T-cell (primary cell): ENCODE measurements at places on chromosomes 1 and 21.
A peak's percentile ranks its signal among the peaks of the same experiment; 100 is the strongest.

GRCh38 chr1:155833665-155834295 lies 23.2 kb downstream of the GON4L start:
- no peak for DNase-seq

GRCh38 chr1:10835822-10836421 lies 39.5 kb upstream of the CASZ1 start:
- DNase-seq, result no peak

DNA sequence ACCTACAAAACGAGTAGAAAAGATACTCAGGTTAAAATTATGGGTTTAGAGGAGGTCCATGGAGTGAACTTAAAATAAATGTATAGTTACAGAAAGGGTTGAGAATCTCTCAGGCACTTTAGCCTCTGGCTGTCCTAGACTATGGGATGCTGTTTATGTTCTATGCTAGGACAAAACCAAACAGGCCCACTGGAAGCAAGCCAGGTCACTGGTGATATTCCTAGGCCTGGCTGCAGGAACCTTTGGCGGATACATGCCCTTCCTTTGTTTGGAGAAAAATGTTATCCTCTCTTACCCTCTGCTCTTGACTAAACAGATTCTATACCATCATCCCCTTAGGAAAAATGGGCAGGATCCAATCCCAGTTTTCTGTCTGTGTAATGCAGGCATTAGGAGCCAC lies 90.7 kb upstream of the DUSP10 start:
- no peak for DNase-seq

GRCh38 chr1:203046984-203047630 lies 20.8 kb downstream of the PPFIA4 start:
- DNase-seq, result no peak

- no peak for DNase-seq
Observed at GRCh38 chr1:226974544-226975258, 34.6 kb downstream of the COQ8A start.

GRCh38 chr1:41382480-41383090 lies 21.4 kb downstream of the FOXO6 start:
- no peak for DNase-seq

GRCh38 chr1:161402446-161402845 lies 34.8 kb upstream of the CFAP126 start:
- DNase-seq, result no peak

- DNase-seq, result no peak
Observed at GRCh38 chr1:163305441-163305840, 16.3 kb upstream of the NUF2 start.

DNA sequence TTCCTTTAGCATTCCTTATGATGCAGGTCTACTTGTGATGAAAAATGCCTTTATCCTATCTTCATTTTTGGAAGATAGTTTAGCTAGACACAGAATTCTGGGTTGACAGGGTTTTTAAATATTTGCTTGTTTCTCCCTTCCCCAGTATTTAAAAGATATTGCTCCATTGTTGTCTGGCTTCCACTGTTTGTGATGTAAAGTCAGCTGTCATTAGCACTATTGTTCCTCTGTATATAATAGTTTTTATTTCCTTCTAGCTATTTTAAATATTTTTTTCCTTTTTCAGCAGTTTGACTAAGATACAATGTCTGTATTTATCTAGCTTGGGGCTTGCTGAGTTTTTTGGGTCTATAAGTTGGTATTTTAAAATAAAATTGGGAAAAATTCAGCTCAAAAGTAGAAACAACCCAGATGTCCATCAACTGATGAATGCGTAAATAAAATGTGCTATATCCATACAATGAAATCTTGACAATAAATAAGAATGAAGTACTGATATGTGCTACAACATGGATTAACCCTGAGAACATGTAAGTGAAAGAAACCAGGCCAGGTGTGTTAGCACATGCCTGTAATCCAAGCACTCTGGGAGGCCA lies 11.2 kb downstream of the IFT25 start:
- no peak for DNase-seq

DNA sequence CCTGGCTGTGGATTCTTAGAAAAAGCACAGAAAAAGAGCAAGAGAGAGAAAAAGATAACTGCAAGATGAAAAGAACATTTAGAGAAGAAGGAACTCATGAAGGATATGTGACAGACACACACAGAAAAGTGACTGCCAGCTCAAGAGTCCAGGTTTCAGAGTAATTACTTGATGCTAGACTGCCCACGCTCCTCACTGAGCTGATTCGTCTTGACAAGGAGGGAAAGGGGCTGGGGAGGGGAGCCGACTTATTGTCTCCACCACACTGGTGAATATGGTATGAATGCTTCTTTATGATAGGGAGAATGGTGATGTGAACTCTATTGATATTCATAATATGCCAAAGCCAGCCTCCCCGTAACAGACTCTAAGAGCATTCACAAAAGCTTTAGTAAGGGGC lies 140.4 kb downstream of the BRINP2 start:
- DNase-seq, result no peak

DNA sequence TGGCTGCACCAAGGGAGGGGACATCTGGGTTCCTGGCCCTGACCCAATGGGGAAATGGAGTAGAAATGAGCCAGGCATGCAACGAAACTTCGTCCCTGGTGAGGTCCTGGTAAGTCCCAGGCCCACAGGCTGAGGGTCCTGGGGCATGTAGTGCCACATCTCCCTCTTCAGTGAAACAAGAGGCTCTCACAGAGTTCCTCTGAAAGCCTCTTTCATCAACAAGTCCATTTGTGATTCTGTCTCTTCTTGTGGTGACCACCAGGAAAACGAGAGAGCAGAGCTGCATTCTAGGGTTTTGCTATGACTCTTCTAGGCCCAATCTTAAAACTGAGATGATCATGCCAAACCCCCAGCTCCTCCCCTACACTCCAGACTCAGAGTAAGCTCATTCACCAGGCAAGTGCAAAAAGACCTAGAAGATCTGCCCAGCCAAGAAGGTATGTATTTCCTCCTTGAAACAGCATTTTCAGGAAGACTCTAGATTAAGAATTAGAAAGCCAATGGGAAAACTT lies 24.3 kb upstream of the RNF220 start:
- no peak for DNase-seq

- no peak for DNase-seq
Observed at GRCh38 chr1:33120436-33121231, 39.7 kb downstream of the AZIN2 start.

- no peak for DNase-seq
Observed at GRCh38 chr1:164591858-164592257, 32.9 kb downstream of the PBX1 start.

DNA sequence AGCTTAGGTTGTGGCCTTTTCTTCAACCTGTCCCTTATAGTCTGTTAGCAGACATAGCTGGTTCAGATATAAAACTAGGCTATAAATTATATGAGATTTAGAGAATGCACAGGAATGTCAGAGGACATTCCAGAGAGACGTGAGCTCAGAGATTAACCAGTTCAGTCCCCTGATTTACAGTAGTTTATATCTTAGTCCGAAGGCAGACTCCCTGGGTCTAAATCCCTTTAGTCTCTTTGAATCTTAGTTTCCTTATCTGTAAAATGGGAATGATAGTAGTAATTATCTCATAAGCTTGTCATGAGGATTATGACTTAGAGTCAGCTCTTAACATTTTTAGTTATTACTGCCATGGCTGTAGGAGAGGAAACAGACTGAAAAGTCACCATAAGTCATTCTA lies 45.5 kb upstream of the PLXNA2 start:
- DNase-seq, result no peak

- DNase-seq, result no peak
Observed at GRCh38 chr1:203280061-203280460, 25.3 kb upstream of the BTG2 start.

DNA sequence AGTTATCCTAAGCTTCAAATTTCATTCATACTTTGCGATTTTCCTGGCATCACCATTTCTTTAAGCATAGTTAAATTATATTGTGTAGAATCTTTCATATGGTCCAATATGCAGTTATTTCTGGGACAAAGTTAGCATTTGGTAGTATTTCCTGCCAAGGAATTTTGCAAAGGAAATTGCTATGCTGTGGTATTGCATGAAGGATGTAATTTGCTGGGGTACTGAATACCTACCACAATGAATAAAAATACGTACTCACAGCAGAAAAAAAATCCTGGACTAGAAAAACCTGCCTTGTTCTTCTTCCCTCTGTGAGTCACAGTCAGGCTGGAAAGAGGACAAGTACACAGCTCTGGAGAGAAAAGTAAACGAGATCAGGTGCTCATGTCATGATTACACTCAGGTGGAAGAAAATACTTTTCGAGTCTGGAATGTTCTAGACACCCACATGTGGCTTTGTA lies 241.2 kb downstream of the PTBP2 start:
- DNase-seq, result no peak

- no peak for DNase-seq
Observed at GRCh38 chr1:156595016-156595415, 3.4 kb downstream of the NAXE start.

- DNase-seq, result no peak
Observed at GRCh38 chr1:246678816-246679793, 45.1 kb upstream of the SCCPDH start.

DNA sequence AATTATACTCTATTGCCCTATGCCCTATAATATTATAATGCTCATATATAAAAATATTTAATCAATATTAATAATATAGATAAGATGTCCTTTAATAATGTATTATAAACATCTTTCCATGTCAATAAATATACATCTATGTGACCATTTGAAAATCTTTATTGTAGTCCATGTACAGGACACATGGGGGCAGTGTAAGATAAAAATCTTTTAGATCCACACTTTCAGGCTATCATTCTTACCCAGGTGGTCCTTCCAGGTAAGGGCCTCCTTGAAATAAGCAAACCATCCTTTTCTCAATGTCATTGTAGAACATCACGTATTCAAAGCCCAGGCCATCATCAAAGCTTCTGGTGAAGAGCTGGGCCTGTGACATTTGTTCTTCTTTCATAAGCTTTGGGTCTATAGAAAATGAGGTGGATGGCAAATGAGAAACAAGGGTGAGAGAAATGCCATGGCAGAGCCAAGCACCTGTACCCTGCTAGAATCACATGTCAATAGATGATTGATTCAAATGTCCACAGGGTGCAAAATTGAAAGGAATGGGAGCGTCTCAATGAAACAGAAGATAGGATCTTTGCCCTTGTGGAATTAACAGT lies 20.2 kb downstream of the THEM4 start:
- DNase-seq, result no peak

DNA sequence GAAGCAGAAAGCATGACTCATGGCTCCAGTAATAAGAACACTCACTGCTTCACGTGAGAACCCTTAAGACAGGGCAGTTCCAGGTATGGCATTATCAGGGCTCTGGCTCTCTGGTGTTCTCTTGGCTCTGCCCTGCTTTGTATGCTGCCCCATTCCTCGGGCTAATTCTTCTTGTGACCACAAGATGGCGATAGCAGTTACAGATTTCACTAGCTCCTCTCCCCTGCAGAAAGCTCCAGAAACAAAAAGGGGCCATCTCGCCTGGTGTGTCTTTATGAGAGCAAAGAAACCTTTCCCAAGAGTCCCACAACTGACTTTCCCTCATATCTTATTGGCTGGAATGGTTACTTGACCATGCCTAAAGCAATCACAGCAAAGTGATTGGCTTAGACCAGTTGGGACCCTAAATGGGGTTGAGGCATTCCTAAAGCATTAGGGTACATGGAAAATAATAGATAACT lies 60.1 kb downstream of the F3 start:
- peak; percentile 28 for DNase-seq

GRCh38 chr21:34110594-34111202 lies 37.3 kb downstream of the MRPS6 start:
- no peak for DNase-seq

DNA sequence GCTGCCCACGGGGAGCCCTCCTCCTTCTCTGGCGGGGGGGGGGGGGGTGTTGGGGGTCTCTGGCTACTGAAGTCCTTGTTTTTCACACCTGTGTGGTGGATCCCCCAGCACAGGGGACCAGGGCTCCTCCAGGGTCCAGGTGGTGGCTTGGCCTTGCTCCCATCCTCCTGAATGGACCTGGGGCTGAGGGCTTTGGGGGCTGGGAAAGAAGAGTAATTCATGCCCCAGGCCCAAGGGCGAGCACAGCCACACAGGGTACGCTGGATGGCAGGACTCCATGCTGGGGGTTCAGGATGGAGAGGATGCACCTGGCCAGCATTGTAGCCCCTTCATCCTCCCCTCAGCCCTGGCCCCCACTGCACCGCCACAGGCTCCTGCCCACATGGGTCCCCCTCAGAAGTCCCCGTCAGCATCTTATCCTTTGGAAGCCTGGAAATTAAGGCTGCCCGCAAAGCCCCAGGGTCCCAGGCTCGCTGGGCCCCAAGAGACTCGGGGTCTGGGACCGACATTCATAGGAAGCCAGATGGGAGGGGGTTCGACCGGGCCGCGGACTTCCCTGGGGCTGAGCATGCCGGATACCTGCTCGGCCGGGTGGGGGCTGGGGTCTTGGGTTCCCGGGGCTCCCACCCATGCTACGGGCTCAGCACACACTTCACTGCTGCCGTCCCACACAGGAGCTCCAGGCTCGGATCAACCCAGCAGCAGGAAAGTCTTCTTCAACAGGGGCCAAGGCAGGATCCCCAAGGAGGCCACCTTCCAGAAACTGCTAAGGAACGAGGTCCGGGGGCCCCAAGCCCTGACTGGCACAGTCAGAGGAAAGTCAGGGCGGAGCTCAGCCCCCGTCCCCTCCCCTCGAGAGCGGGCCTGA lies 49.0 kb upstream of the ACTRT2 start:
- no peak for DNase-seq

GRCh38 chr1:57319165-57319564 lies 104.7 kb downstream of the DAB1 start:
- DNase-seq, result no peak

- DNase-seq, result no peak
Observed at GRCh38 chr1:93813076-93813475, 65.9 kb downstream of the DNTTIP2 start.

DNA sequence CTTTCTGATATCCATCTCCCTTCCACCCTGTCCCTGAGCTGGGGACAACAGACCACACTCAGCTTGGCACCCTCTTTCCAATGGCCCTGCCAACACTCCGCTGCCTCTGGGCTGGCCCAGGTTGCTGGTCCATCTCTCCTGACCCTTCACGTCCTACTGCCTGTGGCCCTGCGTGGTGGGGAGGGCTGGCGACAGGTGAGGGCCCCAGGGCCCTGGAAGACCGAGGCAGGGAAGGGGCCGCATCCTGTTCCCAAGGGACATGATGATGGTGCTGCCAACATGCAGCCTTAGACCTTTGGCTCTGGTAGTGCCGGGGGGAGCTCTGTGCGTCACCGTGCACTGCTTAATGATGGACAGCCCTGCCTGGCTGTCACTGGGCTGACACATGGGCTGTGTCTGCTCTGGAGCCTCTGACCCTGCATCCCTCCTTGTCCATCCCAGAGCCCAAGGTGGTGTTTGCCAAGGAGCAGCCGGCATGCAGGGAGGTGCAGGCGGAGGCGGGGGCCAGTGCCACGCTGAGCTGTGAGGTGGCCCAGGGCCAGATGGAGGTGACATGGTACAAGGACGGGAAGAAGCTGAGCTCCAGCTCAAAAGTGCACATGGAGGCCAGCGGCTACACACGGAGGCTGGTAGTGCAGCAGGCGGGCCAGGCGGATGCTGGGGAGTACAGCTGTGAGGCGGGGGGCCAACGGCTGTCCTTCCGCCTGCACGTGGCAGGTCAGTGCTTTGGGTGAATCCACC lies 65.2 kb downstream of the OBSCN start:
- no peak for DNase-seq
